ENCODE measurements at places on chromosomes 5 and 9.

- no peak for DNase-seq
Measured at GRCh38 chr9:7461791-7462190, 337.8 kb downstream of the DMAC1 start.

- DNase-seq, result no peak
Measured at GRCh38 chr5:59268756-59269415, 624.6 kb downstream of the PDE4D start.

- no peak for DNase-seq
Measured at GRCh38 chr9:127569886-127570401, 42.1 kb upstream of the STXBP1 start.

- DNase-seq, result no peak
Measured at GRCh38 chr5:31156631-31157160, 36.8 kb upstream of the CDH6 start.

DNA sequence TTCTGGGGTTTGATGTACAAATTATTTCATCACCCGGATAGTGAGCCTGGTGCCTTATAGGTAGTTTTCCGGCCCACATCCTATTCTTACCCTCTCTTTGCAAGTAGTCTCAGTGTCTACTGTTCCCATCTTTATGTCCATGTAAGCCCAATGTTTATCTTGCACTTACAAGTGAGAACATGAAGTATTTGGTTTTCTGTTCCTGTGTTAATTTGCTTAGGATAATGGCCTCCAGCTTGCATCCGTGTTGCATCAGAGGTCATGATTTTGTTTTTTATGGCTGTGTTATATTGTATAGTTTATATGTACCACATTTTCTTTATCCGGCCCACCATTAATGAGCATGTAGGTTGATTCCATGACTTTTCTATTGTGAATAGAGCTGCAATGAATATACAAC lies 136.5 kb downstream of the PRR16 start:
- no peak for DNase-seq

- DNase-seq, result peak; percentile 58
Measured at GRCh38 chr5:140324617-140325241, 21.7 kb downstream of the HBEGF start.

DNA sequence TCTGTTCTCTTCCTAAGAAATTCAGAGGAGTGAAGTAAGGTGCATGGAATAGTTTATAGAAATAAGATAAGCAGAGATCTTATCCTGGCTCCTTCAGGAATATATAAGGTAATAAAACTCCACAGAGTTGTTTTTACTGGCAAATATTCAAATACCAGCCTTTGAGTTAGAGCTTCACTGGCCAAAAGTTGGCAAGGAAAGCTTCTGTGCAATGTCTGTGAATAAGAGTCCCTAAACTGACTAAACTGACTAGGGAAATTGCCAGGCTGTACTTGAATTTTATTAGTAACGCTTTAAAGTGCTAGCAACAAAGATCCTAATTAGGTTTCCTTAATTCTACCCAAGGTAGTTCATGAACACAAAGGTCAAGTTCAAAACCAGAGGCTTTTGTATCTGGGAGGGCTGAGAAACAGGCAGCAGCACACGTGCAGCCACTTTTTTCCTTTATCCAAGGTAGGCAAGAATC lies 131.1 kb upstream of the MPDZ start:
- DNase-seq, result peak; percentile 28

- DNase-seq, result no peak
Measured at GRCh38 chr5:159645179-159645846, 271.0 kb upstream of the ADRA1B start.

- no peak for DNase-seq
Measured at GRCh38 chr5:3217114-3217513, 378.5 kb upstream of the IRX1 start.

- DNase-seq, result peak; percentile 12
Measured at GRCh38 chr9:126379661-126380360, 53.2 kb downstream of the MVB12B start.

- DNase-seq, result no peak
Measured at GRCh38 chr9:126700903-126701812, 87.4 kb downstream of the LMX1B start.

DNA sequence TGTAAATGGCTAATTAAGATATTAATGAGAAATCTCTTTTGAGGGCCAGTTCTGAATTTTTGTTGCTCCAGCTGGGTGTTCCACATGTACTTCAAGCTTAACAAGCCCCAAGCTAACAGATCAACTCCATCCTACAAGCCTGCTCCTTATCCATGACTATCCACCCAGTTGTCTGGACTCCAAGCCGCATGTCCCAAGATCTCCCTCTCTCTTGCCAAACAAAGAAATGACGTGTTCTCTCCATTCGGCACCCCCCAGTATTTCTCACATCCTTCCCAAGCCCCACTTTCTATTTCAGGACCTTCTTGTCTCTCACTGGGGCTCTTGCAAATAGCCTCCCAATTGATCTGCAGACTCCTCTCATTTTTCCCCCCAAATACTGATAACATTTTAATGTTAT lies 15.8 kb upstream of the PTPN3 start:
- DNase-seq, result no peak

DNA sequence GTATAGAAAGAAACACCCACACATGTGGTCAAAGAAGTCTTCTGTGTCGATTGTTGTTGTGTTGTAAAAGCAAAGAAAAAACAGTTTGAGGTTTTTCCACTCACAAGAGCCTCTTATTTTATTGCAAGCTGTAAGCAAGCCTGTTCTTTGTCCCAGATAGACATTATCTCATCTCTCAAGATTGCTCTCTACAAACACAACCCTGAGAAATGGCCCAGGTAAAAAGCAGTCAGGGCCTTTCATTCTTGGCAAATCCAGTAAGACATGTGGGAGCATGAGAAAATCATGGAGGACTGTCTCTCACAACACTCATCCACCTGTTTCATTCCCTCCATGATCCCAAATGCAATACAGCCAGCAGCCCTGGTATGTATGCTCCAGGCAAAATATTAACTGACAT lies 286.6 kb upstream of the POU5F2 start:
- DNase-seq, result no peak

- no peak for DNase-seq
Measured at GRCh38 chr9:12194731-12195130, 498.5 kb upstream of the TYRP1 start.

GRCh38 chr9:79054500-79054899 lies 517.3 kb upstream of the TLE4 start:
- no peak for DNase-seq

- peak; percentile 66 for DNase-seq
Measured at GRCh38 chr5:127029581-127030258, 638 bp downstream of the MARCHF3 start.

DNA sequence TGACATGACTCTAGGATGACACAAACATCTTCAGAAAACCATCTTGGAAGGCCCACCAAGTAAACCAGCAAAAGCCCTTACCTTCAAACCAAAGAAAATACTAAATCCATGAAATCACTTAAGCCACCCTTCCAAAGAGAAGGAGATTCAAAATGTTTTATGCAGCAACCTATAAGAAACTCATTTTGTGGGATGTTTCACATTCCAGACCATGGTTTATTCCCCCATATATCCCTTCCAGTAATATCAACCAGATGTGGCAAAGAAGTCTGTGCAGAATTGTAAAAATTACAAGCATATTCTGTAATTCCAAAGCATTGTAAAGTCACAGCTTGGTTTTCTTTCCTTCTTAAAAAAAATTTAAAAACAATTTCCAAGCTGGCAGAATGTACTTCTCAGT lies 117.4 kb downstream of the SLIT3 start:
- DNase-seq, result peak; percentile 80

- DNase-seq, result no peak
Measured at GRCh38 chr5:74239261-74239660, 401.3 kb downstream of the ENC1 start.

DNA sequence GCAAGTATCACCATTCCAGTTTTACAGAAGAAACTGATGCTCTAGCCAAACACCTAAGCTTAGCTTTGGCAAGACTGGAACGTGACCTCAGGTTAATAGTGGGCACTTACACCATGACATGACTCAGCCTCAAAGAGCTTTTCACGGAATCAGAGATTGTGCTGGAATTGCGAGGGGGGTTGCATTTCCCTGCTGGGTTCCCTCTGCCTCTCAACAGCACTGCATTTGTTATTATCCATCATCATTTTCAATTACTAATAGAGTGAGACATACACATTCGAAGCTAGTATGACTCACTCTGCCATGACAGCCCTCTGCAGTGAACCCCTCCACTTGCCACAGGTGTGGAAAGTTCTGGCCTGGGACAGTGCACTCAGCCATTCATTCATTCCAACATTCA lies 8.0 kb downstream of the SPOCK1 start:
- DNase-seq, result no peak
